Activated CD4-positive, alpha-beta T cell treated with anti-CD3 and anti-CD28 coated beads, Interleukin-2, amount 50 U/mL, for 48 hours (primary cell): ENCODE measurements at places on chromosomes 1 and 21.

DNA sequence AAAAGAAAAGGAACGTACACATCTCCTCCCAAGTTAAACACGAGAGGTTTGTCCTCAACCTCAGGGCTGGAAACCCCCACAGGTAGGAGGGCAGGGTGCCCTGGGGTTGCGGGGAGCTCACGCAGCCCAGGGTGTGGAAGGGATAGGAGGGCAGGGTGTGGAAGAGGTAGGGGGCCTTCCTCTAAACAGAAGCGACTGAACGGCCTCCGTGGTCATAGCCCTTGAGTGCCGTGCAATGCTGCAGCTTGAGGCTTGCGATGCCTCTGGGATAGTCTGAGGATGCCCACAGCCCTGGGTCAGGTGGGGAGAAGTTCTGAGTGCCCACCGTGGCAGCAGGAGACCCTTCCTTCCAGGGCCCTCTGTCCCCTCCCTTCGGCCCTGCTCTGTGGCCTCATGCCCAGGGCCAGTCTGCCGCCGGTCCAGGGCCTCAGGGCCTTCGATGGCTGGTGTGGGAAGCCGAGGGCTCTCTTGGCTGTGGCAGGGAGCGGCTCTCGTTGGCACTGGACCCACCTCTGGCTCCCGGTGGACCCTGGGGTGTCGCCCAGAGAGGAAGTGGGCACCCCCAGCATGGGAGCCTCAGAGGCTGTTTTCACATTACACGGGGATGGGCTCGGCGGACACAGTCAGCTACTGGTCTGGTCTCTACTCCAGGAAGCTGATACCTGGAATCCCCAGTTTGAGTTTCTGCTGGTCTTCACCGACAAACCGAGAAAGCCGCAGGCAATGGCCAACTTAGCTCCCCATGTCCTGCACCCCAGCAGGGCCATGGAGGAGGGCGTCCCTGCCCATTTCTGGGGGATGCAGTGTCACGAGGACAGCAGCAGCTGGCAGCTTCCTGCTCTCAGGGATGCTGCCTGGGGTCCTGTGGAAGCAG, 6.4 kb upstream of the CDK11B start:
- no peak for DNase-seq

- no peak for DNase-seq
Measured at GRCh38 chr1:66288048-66288447, 245.9 kb upstream of the SGIP1 start.

- no peak for DNase-seq
Measured at GRCh38 chr1:52925571-52926005, 1.5 kb upstream of the SCP2 start.

DNA sequence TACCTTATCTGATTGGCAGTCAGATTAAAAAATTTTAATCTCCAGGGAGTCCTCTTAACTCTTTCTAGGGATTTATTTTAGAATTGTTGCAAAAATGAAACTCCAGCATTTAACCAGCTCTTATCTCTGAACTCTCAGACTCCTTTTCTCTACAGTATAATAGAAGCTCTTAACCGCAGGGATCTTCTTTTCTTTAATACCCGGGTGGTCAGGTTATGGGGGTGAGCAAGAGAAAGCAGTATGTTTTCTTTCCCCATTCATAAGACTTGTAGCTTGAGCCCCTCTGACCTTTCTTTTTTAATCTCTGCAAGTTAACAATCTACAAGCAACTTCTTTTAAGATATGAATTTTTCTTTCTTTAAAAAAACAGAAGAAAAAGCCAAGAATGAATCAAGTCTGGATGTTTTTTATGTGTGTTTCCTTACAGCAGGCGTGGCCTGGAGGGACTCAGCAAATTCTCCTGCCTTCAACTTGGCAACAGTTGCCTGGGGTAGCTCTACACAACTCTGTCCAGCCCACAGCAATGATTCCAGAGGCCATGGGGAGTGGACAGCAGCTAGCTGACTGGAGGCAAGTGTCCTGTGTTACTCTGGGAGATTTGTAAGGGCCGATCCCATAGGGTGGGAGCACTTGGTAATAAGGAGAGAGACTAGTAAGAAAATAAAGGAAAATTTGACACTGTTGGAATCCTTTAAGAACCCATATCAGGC, 13.4 kb upstream of the OLFML3 start:
- DNase-seq: no peak

- peak; percentile 5 for DNase-seq
Measured at GRCh38 chr1:179366093-179366800, 476 bp downstream of the AXDND1 start.

DNA sequence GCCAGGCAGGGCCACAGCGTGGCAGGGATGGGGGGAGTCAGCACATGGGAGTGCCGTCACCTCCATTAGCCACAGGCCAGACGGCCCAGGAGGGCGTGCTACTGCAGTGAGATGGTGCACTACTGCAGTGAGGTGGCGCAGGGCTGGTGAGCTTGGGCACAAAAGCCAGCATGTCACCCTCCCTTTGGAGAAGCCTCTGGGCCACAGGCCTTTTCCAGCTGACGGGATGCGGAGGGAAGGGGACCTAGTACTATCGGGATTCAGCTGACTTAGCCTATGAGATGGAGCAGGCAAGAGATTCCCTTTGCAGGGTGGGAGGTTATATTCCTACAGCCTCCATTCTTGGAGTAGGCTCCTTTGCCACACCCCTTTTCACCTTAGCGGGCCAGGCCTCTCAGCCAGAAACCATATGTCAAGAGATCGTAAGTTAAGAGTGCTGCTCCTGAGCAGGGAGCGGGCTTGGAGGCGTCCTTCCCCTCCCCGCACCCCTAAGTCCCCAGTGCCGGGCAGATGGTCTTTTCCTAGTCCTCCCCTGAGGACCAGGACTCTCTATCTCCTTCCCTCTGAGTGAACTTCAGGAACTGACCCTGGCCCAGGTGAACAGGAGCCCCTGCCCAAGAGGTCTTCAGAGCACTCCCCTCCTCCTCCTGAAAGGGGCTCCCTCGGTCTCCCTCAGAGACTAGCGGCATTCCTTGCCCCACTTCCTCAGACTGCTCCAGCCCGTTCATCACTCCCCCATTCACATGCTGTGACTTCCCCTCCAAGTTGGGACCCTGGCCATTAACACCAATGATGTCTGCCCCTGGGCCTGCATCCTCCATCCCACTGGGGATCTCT, 8.2 kb downstream of the NES start:
- DNase-seq: no peak

GRCh38 chr21:39321424-39321823, 8.0 kb upstream of the BRWD1 start:
- DNase-seq: no peak

DNA sequence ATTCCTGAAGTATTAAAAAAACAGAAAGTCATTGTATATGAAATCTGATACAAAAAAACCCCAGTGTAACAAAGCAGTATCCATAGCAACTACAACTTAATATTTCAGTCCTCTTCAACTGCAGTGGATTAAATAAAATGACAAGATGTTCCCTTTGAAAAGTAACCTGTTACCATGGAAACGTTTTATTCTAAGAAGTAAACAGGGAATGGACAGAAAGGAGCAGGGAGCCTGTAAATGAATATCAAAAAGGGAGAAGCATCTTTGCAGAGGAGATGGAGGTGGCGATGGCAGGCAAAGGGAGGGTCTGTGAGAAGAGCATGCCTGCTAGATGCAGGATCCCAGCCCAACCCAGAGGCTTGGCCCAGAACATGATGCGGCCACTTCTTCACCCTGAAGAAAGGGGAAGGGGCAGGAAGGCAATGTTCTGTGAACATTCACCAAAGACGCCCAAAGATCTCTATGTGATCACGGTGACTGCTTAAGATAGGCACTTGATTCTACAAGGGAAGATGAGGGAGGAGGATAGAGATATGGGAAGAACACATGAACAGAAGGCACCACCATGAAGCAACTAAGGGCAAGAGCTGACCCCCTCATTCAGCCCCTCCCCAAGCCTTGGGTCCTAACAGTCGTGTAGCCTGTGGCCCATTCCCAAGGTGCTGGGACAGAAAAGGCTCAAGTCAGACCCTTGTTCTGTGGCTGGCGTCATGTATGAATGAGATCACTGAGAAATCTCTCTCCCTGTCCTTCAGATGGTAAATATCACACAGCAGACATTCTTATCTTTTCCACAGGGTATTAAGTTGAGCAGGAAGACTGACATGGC, 200.0 kb downstream of the SLC45A1 start:
- no peak for DNase-seq

DNA sequence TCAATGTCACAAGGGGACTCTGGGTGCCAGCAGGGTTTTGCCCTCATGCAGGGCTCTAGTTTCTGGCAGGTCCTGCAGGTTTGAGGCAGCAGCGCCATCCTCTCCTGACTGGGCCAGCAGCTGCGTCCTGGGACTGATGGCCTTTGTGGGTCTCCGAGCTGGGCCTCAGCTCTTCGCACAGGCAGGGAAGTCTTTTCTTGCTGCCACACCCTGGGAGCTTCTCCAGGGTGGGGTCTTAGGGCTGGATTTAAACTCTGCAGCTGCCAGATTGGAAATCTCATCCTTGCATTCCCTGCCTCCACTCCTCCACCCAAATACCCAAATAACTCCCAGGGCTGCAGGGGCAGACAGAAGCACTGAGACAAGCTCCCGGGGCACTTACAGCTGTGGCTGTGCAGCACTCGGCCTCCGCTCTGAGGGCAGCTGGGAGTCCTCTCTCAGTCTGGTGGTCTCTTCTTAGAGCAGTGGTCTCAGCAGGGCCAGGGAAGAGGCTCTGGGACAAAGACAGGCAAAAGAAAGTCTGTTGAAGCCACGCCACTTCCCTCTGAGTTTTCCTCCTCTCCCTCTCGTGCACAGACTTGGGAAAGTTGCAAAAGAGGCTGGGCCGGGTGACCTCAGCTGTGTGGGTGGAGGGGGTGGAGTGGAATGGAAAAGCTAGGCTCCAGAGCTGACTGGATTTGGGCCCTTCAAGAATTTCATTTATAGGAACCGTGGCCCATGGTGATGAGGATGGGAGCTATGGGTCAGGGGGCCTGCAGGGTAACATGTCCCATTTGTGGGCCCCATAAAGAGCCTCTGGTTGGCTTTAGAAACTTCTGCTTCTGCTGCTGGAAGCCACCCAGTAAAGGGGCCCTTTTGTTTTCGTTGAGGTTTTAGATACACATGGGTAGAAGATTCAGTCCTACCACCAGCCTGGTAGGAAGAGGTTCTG, at the start of gene RAB7B:
Gene RAB7B (minus strand): TSS at position 525 of the 931 bp plus-strand sequence. CDS start 9,260 bp downstream, outside the sequence.
- peak; percentile 18 for DNase-seq

- DNase-seq: no peak
Measured at GRCh38 chr1:155396874-155397476, 76.3 kb downstream of the RUSC1 start.

GRCh38 chr1:6385488-6386191, 7.9 kb downstream of the ACOT7 start:
- DNase-seq: no peak

DNA sequence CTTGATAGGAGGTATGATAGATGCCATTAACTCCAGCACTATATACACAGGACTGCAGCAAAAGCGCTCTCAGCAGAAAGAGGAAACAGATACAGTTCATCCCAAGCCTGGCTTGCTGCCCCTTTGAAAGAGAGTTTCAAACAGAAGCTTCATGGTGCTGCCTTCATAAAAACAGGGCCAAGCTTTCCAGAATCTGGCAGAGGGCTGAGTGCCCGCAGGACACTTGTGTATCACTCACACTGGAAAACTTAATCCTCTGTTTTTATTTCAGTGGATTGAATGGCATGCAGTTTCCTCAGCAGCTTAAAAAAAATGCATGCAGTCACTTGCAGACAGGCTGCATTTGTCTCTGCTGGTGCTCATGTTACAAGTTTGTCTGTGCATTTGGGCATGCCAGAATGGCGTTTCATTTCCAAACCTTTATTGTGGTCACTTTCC, 40.4 kb downstream of the KCNJ15 start:
- no peak for DNase-seq

- no peak for DNase-seq
Measured at GRCh38 chr1:216323344-216323743, 99.9 kb downstream of the USH2A start.

DNA sequence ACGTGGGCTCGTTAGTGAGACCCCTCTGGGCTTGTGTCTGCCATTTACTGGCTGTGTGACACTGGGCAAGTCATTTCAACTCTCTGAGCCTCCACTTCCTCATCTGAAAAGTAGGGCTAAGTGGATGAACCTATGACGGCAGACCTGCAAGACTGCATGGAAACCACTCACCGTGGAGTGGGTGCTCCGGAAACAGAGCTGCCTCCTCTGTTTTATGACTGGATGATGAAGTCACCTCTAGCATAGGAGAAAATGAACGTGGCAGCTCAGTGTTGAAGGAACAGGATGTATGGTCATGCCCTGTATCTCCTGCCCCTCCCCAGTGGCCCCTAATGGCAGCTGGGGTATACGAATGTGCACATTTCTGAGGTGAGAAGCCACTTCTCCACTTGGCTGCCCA, 40.5 kb downstream of the STPG1 start:
- DNase-seq: no peak

DNA sequence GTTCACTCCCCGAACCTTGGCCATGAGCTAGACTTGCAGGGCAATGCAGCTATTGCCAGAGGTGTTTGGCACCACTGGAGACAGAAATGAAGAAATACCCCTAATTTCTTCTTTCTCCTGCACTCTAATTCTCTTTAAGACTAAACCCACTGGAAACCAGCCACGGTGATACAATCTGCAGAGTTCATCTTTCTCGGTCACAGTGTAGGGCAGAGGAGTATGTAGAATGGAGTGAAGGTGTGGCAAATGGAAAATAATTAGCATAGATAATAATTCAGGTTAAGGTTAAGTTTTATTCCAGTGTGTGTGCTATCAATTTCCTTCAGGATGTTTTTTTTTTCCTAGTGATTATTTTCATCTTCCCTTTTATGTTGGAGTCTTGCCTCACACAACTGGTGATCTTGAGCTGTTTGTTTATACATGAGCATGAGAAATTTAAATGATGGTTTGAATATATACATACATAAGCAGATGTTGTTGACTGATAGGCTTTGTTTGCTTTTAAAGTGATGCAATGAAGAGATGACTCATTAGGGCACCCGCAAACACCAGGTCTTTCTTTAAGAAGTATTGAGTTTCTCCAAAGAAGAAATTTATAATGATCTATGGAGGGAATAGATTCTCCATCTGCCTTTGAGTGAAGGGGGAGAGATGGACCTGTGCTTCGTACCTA, 81.9 kb downstream of the SPATA17 start:
- no peak for DNase-seq

DNA sequence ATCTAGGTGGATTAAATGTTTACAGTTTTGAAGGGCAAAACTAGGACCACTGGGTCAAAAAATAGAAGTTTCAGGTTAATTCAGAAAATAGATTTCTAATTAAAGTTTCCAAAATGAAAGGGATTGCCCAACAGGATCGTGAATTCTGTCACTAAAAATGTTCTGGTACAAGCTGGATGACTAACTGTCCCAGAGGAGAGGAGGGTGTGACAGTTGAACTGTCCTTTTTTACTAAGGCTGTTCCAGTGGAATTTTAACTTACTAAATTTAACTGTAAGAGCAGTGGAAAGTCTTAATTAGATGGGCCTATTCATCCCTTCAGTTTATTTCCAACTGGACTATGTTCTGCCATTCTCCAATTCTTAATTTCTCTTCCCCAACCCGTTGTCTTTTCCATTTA, 7.2 kb downstream of the SNX7 start:
- no peak for DNase-seq

DNA sequence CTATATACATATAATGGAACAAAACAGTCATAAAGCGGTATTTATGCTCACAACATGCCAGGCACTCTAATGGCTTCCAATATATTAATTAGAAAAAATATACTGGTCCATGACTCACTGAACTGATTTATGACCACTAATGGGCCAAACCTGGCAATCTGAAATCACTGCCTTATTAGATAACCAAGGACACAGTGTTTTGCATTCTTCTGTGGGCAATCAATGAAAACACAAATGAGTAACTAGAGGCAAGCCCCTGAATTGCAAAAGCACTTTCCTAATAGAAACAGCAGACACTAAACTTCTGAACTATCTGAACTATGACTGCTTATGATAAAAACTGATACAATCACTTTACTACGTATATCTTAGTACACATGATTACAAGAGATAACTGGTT, 3.5 kb downstream of the GCLM start:
- no peak for DNase-seq
